ENCODE measurements at places on chromosomes 16 and 17. TPM values are rescaled to one million over a fixed set of nuclear protein-coding genes. Genes with fewer than 3 reads are reported as not detected.
A peak's percentile ranks its signal among the peaks of the same experiment; 100 is the strongest.

- DNase-seq = no peak
Observed at GRCh38 chr17:65254166-65254565, 117.0 kb downstream of the RGS9 start.

DNA sequence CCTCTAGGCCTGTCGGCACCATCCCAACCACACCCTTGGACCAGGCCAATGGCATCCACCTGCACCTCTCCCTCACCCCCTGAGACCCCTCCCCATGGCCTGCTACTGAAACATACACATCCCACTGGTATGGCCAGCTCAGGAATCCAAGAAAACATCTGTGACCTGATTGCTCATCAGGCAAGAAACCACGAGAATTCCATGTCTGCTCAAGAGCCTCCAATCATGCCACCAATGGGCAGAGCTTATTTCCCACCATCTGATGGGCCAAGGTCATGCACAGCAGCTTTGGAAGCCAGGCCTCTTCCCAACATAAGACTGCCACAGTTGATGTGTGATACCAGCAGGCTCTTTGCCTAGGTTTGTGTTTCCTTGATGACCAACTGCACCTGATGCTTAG, 190.1 kb downstream of the C16orf78 start:
- no peak for DNase-seq

GRCh38 chr17:51224402-51225262, 35.2 kb downstream of the MBTD1 start:
- no peak for DNase-seq

DNA sequence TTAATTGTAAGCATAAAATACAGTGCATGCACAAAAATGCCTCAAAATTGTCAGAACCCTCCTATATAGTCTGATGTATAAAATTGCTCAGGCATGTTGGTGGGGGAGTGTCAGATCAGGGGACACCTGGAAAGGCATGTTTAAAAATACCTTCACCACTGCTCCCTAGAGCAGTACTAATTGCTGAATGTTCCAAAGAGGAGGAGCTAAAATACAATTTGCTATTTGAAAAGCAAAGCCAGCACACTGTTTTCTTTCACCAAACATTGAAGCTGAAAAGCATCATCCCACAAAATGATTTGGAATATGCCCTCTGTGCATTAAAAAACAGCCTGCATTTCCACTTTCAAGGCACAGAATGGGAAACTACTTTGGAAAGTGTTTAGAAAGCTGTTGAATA, 2.6 kb downstream of the ADAMTS18 start:
- no peak for DNase-seq

DNA sequence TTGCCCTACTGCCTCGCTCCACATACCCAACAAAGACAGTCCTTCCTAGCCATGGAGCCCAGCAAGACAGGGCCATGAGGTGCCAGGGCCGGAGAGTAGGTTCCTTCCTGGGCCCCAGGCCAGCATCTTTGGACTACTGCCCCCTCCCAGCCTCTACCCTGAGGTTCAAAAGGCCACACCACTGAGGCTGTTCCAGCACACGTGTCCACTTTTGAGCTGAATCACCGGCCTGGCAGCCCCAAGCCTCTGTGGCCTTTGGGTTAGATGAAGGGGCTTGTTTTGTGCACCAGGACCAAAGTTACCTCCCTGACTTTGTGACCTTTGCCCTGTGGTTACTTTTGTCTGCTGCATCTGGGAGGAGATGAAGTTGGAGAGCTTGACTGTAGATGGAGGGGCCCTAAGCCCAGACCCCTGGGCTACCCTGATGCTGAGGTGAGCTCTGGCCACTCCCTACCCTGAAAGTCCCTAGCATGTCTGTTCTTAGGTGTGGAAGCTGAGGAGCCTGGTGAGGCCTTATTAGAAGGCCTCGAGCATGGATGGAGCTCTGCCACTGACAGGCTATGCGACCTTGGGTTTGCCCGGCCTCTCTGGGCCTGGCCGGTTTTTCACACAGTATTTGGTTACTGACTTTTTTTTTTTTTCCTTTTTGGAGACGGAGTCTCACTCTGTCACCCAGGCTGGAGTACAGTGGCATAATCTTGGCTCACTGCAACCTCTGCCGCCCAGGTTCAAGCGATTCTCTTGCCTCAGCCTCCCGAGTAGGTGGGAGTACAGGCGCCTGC, 12.0 kb downstream of the SEZ6 start:
- DNase-seq = no peak

GRCh38 chr16:17323171-17323570, 147.6 kb downstream of the XYLT1 start:
- no peak for DNase-seq

DNA sequence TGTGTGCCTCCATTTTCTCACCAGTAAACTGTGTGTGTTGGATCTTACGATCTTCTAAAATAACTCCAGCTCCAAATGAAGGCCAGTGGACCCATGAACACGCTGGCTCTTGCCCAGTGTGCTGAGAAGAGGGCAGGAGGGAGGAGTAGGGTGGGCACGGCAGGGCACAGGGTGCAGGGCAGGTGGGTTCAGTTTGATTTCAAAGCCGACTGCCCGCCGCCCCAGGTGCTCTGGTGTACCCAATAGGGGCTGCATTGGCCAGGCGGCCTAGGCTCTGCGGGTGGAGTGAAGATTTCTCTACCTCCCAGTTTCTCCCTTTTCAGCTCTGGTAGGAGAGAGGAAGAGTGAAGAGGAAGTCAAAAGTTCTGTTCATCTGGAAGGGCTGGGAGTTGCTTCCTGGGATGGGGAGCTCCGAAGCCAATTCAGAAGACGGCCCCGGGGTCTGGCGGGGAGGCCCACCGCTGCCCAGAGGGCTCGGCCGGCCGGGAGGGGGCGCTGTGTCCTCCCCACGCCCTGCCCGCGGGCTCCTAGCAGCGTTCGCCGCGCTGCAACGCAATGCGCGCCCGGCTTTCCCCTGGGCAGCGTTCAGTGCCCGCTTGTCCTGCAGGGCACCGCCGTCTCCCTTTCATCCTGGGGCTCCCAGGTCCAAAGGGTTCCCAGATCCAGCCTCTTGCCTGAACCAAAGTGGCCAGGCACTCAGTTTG, 1.1 kb upstream of the CRHR1 start:
- no peak for DNase-seq

DNA sequence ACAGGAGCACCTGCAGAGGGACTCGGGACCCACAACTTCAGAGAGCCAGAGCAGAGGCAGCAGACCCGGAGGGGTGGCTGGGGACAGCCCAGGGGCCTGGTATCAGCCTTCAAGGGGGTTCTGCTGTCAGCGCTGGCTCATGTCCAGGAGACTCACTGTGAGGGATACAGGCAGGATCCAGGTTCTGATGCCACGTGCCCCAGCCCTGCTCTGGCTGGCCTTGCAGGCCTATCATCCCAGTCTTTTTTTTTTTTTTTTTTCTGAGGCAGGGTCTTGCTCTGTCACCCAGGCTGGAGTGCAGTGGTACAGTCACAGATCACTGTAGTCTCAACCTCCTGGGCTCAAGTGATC, 9.0 kb upstream of the MTSS2 start:
- no peak for DNase-seq

GRCh38 chr17:72946156-72946555, 146.3 kb downstream of the SLC39A11 start:
- DNase-seq = no peak

- no peak for DNase-seq
Observed at GRCh38 chr17:57626520-57627210, 118.4 kb downstream of the CCDC182 start.

DNA sequence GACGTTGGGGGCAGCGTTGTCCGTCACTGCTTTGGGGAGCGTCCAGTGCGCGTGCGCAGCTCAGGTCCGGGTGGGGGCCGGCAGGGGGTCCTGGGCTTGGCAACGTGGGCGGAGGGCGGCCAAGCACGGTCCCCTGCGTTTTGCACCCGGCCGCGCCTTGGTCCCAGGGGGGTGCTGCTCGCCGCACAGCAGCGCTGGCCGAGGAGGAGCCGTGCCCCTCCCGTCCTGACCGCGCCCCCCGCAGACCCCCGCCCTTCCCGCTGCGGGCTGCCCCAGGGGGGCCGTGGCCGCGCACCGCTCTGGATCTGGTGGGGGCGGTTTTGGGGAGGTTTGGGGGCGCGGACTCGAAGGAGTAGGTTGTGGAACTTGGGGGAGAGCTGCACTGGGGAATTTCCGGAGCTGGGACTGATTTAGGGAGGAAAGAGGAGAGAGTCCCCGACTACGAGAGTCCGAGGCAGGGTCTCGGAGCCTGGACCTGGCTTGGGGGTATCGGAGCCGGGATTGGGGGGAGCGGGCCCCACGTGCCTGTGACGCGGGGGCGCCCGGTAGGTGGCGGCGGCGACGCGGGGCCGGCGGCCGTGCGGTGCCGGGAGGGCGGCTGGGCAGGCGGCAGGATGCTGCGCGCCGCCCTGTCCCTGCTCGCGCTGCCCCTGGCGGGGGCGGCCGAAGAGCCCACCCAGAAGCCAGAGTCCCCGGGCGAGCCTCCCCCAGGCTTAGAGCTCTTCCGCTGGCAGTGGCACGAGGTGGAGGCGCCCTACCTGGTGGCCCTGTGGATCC, at the start of gene SLC9A5:
SLC9A5 (plus strand) TSS at position 579 of the 777 bp plus-strand sequence; CDS start at position 615, 36 bp downstream.
- no peak for DNase-seq

DNA sequence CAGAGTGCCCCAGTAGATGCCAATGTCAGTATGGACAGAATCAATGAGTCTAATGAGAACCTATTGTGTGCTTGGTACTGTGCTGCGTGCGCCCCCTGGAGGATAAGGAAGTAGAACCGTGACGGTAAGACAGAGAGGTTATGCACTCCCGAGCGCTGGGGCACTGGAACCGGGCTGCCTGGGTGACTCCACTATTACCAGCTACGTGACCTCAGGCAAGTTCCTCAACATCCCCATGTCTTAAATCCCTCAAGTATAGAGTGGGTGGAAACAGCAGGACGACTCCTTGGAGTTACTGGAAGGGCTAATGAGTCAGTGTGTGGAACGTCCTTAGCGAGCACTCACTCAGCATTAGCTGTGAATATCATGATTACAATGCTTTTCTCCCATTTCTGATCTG, 16.2 kb downstream of the CHST4 start:
- no peak for DNase-seq

DNA sequence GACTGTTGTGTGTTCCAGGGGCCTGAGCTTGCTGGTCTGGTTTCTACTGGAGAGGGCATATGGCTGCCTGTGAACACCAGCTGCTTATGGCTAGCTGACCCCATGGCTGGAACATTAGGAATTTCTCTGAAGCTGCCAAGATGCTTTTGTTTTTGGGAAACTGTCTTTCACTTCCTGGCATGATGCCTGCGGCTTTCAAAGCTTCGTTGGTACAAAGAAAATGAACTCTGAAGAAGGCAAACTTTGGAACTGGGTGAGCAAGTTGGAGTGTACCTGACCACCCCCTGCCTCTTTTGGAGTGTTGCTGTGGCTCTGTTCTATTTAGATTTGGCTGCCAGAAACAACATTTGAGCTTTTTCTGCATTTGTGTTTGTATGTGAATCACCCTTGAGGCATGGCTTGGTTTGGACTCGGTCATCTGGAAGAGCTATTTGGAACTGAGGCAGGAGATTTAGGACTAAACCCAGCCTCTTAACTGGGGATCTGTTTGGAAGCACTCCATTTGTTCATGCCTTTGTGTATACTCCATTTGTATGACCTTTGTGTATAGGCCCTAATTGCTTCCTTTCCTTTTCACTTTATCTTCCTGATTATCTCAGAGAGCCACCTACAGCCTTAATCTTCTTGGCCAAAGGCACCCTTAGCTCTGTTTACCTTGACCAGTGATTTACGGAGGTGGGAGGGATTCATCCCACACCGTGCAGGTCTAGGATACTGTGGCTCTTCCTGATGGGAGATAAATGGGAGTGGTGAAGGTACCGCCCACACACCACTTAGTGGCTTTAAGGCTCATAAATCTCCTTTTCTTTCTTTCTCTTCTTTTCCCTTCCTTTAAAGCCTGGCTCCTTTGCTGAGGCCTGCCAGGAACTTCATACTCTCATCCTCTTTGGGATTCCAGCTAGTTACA, 7.3 kb upstream of the CPHXL start:
- DNase-seq = peak; percentile 71

TIMP2 gene
- total RNA-seq = 77.2 TPM

MYO1D gene
- total RNA-seq = 9.0 TPM

SCN4A gene
- total RNA-seq = 0.37 TPM

CD300LD gene
- total RNA-seq = not detected
